ENCODE measurements at places on chromosomes 2 and 18.

- H3K36me3 ChIP-seq: no peaks in the 10 kb centered on the region
- H3K4me3 ChIP-seq: no peak overlapping the region
- no peak overlapping the region for H3K27ac ChIP-seq
Observed at GRCh38 chr18:21183670-21184069, 58.4 kb upstream of the GREB1L start.

DNA sequence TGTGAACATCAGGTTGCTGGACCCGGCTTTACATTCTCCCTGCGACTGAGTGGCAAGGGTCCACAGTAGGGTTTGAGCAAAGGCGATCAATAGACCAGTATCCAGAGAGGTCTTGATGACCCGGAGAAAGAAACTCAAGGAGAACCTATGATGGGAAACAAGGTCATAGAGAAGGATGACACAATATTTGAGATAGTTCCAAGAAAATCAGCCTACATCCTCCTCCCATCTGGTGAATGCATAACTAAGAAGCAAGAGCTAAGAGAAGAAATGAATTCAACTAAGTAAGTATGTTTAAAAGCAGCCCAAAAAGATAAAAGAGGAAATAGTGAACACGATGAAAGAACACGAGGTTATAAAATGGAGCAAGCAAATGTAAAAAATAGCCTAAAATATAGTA lies 166.3 kb downstream of the CD8B2 start:
- H3K4me3 ChIP-seq: no peak overlapping the region
- H3K27me3 ChIP-seq: peaks cover 6% of the 10 kb centered on the region
- H3K4me1 ChIP-seq: no peaks in the 10 kb centered on the region
- no peaks in the 10 kb centered on the region for H3K36me3 ChIP-seq

GRCh38 chr2:1707771-1708418 lies 36.4 kb downstream of the PXDN start:
- no peaks in the 10 kb centered on the region for H3K27me3 ChIP-seq
- H3K4me1 ChIP-seq: no peaks in the 10 kb centered on the region
- DNase-seq: no peak

GRCh38 chr2:95346231-95346737 lies 49.1 kb downstream of the KCNIP3 start:
- peaks cover 48% of the 10 kb centered on the region for H3K27me3 ChIP-seq
- no peak overlapping the region for H3K4me3 ChIP-seq
- DNase-seq: no peak
- no peaks in the 10 kb centered on the region for H3K36me3 ChIP-seq
- peaks cover 3% of the 10 kb centered on the region for H3K4me1 ChIP-seq

DNA sequence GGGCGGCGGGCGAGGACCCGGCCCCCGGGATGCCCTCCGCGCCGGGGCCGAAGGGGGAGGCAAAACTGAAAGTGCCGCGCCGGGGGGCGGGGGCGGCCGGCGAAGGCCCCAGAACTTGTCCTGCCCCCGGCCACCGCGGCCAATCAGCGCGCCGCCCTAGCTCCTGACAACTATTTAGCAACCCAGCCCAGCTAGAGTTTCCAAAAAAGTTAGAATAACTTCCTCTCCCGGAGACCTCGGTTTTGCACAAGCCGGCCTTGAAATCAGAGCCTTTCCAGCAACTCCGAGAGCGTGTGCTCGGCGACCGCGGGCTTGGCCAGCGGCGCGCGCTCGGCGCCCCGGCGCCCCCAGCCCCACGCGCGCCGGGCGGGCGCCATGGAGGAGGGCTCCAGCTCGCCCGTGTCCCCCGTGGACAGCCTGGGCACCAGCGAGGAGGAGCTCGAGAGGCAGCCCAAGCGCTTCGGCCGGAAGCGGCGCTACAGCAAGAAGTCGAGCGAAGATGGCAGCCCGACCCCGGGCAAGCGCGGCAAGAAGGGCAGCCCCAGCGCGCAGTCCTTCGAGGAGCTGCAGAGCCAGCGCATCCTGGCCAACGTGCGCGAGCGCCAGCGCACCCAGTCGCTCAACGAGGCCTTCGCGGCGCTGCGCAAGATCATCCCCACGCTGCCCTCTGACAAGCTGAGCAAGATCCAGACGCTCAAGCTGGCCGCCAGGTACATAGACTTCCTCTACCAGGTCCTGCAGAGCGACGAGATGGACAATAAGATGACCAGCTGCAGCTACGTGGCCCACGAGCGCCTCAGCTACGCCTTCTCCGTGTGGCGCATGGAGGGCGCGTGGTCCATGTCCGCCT lies at the start of gene TWIST2:
TWIST2 (plus strand) TSS at position 245 of the 850 bp plus-strand sequence; CDS start at position 376, 131 bp downstream.
- H3K4me3 ChIP-seq: no peak within 1 kb of the TSS
- no peak within 1 kb of the TSS for H3K27ac ChIP-seq
- H3K36me3 ChIP-seq: no peaks in the 10 kb centered on the region
- H3K27me3 ChIP-seq: peaks cover 73% of the 10 kb centered on the region
- peak; percentile 32 for DNase-seq
- H3K4me1 ChIP-seq: no peaks in the 10 kb centered on the region

Data from activated CD8-positive, alpha-beta memory T cell treated with anti-CD3 and anti-CD28 coated beads, Interleukin-2, amount 10 ng/mL, durations not matched to agents 7 days and 5 days (primary cell).